Epithelial cell of proximal tubule (primary cell): ENCODE measurements at places on chromosomes 11 and 22.

DNA sequence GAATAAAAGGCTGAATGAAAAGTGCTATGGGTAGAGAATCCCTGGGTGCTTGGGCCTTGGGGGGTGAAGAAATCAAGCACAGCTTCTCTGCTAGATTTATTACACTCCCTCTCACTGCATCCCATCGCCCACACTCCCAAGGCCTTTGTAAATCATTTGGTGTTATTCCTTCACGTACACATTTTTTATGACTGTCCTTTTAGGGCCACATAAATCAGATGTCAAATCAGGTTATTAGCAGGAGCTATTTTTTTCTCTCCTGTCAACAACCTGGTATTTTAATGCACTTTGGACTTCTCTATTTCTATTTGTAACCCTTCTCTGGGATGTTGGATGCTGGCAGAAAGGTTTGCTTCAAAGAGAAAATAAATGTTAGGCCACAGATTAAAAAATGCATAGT is 408.8 kb downstream of the INSC start:
- DNase-seq, result no peak

GRCh38 chr11:64624883-64625481 is 34.0 kb downstream of the SLC22A12 start:
- DNase-seq, result no peak

DNA sequence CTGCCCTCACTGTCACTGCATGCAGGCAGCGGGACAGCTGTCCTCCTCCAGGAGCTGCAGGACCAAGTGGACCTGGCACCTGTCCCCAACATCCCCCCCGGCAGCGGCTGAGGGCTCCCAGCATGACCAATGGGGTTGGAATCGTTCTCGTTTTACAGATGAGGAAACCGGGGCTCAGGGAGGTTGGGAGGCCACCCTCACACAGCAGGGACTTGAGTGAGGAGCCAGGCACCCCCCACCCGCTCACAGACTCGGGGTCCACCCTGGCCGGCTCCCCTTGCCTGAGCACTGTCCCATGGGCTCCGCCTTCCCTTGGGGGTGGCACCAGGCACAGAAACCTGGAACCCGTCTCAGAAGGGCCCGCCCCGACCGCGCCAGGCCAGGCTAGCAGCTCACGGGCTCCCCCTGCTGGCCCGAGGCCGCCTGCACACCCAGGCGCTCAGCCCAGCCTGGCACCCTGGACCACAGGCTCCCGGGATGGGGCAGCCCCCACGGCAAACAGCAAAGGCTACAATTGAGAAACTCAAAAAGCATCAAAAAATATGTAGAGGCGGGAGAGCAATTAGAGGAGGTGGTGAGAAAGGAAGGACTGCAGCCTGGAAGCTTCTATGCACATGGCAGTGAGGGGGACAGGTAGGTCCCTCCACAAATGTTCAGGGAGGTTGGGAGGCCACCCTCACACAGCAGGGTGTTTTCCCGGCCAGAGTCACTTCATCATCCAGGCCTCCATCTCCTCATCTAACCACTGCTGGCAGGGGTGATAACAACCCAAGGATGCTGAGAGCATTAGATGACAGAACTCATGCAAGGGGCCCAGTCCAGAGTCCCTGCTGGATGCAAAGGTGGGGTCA is 12.8 kb downstream of the MACROD1 start:
- DNase-seq, result no peak

DNA sequence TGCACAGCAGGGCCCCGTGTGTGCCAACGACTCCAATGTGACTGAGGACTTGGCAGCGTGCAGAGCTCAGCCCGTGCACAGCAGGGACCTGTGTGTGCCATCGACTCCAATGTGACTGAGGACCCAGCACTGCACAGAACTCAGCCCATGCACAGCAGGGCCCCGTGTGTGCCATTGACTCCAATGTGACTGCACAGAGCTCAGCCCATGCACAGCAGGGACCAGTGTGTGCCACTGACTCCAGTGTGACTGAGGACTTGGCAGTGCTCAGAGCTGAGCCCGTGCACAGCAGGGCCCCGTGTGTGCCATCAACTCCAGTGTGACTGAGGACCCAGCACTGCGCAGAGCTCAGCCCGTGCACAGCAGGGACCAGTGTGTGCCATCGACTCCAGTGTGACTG is 347.8 kb upstream of the B3GAT1 start:
- no peak for DNase-seq

GRCh38 chr11:88169471-88169870 is 5.8 kb downstream of the RAB38 start:
- DNase-seq, result no peak

- no peak for DNase-seq
Measured at GRCh38 chr11:61486779-61487178, 21.8 kb upstream of the LRRC10B start.

- DNase-seq, result no peak
Measured at GRCh38 chr11:115263799-115264656, 240.2 kb downstream of the CADM1 start.

DNA sequence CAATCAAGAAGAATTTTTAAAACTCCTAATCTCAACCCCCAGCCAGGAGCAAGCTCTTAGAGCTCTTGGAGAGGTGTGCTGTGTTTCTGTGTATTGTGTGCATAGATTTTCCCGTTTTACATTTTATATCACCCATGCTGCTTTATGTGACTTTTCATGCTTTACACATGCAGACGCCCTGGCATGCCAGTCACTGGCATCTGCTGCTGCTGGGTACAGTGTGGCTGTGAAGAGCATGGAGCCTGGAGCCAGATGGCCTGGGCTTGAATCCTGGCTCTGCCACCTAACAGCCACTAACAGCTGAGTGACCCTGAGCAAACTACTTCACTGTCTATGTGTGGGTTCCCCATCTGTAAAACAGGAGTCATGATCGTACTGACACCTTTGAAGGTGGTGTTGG is 23.1 kb downstream of the POLR3H start:
- DNase-seq, result no peak

- no peak for DNase-seq
Measured at GRCh38 chr11:128653801-128654231, 40.1 kb upstream of the FLI1 start.

DNA sequence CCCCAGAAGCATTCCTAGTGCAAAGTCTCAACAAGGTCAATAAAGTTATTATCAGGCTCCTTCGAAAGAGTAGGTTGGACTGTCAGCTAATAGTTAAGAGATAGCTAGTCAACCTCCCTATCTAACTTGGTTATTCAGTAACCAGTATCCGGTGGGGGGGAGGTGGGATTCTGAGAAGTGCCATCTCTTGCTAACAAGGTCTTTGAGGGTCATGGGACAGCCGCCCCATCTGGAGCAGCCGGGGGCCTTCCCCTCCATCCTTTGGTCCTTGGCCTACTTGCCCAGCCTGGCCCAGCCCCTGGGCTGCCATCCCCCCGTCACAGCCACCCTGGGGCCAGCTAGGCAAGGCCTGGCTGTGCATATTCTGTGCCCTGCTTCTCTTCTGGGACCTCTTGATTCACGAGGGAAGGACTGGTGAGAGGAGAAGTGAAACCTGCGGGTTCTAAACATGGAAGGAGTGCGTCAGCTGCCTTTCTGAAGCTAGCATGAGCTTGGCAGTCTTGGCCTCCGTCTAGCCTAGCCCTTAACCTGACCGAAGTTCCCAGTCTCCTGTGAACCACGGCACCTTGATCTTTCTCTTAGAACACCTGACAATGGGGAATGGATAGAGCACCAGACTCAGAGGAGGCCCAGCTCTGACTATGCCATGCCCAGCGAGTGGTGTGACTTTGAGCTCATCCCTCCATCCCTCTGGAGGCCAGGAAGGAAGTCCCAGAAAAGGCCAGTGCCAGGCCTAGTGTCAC is 9.3 kb downstream of the SLC37A2 start:
- no peak for DNase-seq

- no peak for DNase-seq
Measured at GRCh38 chr11:61149624-61150615, 11.3 kb downstream of the VPS37C start.

DNA sequence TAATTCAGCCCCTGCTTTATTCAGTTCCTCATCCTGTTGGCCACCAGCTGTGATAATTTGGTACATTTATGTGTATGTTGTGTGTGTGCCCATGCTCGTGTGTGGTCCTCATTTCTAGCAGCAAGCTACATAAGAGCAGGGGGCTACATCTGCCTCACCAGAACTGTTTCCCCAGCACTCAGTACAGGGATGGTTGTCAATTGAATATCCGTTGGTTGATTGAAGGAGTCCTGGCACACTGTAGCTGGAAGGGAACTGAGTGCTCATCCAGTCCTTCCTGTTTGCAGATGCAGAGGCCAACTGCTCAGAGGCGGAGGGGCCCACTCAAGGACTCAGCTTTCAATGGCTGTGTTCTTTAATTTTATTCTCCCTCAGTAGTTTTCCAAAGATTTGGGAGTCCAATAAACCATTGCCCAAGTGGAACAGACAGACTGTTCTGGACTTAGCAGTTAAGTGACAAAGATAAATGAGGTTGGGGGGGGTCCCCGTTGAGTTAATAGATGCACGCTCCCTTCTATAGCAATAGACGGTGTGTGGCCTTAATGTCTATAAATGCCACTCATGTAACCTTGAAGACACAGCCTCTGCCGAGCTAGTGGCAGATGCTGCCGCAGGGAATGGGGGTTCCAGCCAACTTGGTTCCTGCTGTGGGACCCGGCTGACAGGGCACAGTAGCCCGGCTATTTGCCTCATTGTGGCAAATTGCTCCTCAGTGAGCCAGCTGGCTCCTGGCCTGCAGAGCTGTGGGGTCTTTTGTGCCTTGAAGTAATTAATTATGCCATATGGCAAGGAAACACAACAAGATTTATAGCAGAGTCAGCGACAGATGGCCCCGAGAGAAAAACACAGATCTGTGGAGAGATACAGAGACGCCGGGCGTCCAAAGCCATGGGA is 71.4 kb upstream of the GRK3 start:
- DNase-seq, result no peak

DNA sequence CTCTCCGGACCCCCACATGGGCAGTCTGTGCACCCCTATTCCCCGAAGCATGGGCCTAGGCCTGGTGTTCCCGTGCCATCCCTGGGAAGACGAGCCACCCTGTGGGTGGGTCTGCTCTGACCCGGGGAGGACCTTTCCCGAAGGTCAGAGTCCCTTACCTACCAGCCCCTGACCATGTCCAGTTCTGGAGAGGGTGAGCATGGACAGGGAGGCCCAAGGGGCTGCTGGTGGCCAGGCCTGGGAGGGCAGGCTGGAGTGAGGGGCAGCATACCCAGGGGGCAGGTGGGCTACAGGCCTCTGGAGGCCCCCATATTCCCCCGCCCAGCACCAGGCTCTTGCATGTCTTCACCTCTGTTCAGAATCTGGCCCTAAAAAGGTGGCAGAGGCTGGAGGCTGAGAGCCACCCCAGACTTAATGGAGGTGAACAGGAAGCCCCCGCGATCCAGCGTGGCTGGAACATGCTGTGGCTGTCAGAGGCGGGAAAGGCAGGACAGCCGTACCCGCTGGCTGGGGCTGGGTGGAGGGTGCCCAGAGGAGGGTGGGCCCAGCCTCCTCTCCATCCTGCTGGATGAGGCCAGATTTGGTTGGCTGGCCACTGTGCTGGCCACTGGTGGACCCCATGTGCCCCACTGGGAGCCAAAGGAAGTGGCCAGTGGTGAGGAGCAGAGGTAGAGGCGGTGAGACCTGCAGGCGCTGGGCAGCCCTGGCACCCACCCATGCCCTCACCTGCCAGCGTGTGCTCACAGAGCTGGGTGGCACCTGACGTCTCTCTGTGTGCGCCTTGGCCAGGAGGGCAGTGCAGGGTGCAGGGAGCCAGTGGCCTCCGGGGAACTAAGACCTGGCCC is 11.2 kb upstream of the SYT8 start:
- no peak for DNase-seq

DNA sequence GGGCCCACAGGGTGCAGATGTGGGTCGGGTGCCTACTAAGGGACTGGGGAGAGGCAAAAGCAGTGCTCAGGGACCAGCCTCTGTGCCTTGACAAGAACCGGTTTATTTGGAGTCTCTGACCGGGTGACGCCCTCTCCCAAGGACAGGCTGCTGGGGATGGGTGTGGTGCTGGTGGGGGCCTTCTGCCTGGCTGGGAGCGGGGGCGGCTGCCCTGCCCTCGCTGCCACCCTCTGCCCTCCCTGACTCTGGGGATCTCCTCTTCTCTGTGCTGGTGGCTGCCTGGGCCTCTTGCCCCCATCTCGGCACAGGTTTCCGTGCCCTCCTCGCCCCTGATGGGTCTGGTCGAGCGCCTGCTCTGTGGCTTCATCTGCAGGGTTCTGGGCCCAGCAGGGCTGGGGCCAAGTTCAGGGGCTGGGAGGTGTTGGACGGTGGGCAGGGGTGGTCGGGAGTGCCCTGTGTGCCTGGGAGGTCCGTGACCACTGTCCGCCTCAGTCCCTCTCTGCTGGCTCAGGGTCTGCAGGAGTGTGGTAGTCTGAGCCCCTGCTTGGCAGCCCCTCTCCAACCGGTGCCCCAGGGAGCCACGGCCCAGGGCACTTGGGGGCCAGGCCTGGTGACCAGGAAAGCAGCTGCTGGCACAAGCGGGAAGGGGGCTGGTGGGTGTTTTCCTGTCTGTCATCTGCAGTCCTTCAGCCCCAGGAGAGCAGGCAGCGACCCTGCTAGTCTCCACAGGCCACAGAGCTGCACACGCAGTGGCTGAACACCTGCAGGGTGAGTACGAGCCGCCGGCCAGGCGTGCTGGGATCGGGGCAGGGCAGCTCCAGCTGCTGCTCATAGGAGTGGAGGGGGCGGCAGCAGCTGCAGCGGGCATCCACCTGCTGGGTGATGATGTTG is 23.5 kb downstream of the MUC6 start:
- DNase-seq, result no peak

GRCh38 chr22:20813056-20813455 is 39.1 kb downstream of the SERPIND1 start:
- DNase-seq, result no peak

DNA sequence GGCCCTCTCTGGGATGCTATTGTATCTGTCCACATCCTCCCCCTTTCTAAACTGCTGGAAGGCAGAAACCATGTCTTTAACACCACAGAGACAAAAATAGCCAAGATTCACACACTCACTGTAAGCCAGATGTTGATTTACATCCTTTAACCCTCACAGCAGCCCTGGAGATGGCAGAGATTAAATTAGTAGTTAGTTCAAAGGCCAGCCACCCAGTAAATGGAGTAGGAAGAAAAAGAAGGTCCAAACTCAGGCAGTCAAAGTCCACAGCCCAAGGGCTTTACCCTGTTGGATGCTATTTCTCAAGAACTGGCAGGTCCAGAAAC is 2.1 kb upstream of the ZNHIT2 start:
- no peak for DNase-seq

GRCh38 chr11:59611570-59612565 is 3.7 kb downstream of the OSBP start:
- no peak for DNase-seq

- DNase-seq, result no peak
Measured at GRCh38 chr11:75351791-75352587, 528 bp upstream of the ARRB1 start.
